Naive thymus-derived CD4-positive, alpha-beta T cell (primary cell): ENCODE measurements at places on chromosomes 2 and 18. TPM values are rescaled to one million over a fixed set of nuclear protein-coding genes. Genes with fewer than 3 reads are reported as not detected.

- DNase-seq = no peak
These were observed 47.8 kb downstream of the ZNF804A start for GRCh38 chr2:184646177-184646576.

GRCh38 chr2:106085181-106085940 is 108.7 kb downstream of the UXS1 start:
- DNase-seq = peak; percentile 76

- no peak for DNase-seq
These were observed 97.0 kb downstream of the KYNU start for GRCh38 chr2:142974288-142975024.

DNA sequence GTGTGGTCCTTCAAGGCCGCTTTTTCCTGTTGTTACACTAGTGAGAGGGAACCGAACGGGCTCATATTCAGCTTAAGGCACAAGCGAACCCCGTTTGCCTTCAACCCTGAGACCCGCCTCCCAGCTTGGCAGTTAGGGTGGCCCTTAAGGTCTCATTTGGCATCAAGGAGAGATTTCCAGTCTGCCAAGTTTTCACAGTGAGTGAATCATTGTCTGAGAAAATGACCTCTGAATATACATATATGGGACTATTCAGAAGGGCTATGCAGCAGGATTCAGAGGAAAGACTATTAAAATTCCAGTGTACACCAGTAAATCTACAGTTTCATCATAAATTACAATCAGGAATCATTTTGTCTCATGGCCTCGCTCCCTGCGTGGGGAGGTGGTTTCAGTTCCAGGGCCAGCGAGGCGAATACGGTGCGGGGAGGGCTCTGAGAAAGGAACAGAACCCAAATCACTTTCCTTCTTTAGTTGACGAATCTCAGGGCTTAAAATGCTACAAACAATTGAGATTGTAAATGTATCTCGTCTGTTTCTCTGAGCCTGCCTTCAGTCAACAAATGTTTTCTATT is 231.4 kb downstream of the FAM210A start:
- no peak for DNase-seq

DNA sequence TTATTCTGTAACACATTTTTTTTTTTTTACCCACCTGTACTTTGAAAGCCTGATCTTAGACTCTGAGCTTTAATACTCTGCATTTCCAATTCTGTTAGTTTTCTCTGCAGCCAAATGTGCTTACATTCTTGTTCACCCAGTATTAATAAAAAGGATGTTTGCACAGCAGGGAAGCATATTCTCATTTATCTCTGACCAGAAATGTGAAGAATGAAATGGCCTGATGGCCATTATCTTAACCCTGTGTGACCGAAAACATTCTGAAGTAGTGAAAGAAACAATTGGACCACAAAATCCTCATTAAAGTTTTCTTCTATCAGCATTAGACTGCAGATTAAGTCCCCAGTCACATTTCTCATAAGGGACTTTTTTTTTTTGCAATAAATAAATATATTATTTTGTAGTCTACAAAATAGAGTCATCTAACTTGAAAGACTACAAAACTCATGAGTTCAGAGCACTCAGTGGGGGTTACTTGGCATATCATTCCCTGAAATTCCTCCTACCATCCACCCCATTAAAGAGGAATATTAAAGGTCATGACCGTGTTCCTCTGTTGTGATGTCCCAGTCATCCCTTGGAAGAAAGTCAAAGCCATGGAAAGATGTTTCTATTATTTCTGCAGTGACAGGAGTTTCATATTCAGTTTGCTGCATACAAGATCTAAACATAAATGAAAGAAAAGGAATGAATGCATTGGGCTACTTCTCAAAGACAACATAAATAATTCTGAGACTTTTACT is 364.4 kb downstream of the RND3 start:
- DNase-seq = no peak

DNA sequence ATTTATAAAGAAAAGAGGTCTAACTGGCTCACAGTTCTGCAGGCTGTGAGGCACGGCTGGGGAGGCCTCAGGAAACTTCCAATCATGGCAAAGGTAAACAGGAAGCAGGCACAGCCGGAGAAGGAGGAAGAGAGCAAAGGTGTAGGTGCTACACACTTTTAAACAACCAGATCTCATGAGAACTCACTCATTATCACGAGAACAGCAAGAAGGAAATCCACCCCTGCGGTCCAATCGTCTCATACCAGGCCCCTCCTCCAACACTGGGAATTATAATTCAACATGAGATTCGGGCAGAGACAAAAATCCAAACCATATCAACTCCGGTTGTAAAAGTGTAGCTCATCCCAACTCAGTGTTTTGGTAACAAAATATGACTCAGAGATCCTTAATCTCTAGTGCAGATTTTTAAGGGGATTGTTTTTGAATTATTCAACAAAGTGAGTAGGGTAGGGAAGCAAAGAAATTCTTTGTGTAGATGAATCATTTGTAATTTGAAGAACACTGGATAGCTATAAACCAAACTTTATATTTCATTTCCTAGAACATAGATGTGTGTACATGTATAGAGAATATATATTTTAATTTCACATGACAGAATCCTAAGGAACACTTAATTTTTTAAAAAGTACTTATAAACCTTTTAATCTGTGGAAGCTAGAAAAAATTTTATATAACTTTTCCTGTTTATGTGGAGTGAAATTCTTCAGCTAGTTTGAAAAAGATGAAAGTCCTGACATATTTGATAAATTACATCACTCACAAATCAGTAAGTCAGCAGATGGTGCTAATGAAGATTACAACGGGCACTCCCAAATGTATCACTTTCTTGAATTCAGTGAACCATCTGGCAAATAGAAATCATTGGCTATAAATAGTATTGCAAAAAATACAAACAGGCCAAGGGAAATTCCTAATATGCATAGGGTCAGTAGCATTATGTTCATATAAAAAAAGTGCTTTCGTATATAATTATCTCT is 130.1 kb downstream of the OLA1 start:
- no peak for DNase-seq

DNA sequence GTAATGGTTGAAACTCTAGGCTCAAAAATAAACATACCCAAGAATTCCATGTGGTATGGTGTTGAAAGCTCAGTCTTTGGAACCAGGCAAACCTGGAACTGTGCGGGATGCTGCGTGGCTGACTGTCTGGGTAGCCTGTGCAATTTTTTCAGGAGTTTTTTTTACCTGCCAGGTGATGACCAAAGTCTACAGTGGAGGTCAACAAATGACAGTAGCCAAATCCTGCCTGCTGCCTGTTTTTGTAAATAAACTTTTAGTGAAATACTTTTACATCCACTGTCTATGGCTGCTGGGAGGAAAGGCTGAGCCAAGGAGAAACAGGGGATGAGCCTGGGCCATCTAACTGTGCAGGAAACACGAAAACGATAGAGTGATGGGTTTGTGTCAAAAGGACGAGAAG is 240.6 kb downstream of the PIEZO2 start:
- DNase-seq = no peak

GRCh38 chr2:55112229-55113031 is 62.2 kb upstream of the RTN4 start:
- DNase-seq = no peak

DNA sequence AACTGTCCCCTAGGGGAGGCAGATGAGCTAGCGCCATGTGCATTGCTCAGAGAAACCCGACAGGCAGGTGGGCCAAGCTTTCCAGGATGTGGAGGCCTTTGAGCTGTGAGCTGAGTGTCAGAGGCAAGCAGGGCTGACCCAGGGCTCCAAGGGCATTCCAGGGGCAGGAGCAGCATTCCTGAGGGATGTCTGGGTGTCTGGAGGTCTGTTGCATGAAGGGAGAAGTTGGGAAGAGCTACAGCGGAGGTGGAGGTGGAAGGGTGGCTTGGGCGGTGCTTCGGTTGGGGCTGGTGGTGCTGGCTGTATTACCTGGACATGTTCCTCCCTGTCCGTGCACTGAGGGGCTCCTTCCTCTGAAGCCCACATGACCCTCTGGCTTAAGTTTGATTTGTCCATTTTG is 102.8 kb downstream of the RNF144A start:
- no peak for DNase-seq

DNA sequence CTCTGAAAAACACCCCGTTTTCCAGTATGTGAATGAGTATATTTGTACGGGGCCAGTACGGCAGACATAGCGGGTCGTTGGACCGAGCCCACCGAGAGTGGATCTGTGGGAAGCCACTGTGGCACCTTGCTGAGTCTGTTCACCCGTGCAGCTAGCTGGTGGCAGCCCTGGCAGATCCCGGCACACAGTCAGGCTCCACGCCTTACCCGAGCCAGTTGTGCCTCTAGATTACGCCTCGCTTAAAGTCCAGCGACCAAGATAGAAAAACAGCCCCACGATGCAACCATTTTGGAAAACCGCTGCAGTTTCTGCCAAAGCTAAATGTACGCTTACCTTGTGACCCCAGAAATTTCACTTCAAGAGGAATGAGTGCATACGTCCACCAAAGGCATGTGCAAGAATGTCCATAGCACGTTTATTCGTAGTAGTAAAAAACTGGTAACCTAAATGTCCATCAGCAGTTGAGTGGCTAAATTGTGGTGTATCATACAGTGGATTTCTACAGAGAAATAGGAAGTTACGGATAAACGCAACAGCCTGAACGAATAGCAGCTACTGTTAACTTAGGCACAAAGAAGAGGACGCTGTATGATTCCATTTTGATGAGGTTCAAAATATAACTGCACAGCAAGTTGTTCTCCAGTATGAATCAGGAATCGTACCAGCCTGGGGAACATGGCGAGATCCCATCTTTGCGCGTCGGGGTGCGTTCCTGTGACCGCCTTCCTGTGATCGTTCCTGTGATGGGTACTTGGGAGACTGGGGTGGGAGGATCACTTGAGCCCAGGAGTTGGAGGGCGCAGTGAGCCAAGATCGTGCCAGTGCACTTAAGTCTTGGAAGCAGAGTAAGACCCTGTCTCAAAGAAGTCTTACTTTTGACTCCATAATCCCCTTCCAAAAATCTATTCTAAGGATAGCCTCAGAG is 688 bp upstream of the WDR33 start:
- DNase-seq = no peak

DNA sequence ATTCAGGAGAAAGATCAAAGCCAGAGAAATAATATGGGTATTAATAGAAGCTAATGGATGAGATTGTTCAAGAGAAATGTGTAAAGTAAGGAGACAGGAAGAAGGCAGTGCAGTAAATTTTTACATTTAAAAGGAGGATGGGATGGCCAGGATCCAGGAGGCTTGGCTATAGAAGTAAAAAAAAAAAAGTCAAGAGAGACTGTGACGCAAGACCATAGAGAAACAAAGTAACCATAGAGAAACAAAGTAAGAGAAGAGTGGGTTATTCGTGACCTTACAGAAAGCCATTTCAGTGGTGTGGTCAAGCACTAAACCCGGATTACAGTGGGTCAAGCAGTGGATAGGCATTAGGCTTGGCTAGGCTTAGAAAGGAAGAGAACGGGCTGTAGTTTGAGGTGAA is 10.5 kb upstream of the FAM171B start:
- no peak for DNase-seq

Gene TRIM43
- total RNA-seq = not detected

Gene INPP5D
- total RNA-seq = 232 TPM

Gene FIGN
- not detected for total RNA-seq

Gene PLCD4
- 1.7 TPM for total RNA-seq

Gene TIGD1
- total RNA-seq = 23.4 TPM

Gene ZNF396
- 0.11 TPM for total RNA-seq

Gene GRB14
- total RNA-seq = not detected in 2 replicates
